ENCODE measurements at places on chromosomes 7 and 10. TPM values are rescaled to one million over a fixed set of nuclear protein-coding genes. Genes with fewer than 3 reads are reported as not detected.

Gene GBX1
- not detected for total RNA-seq

- H3K4me3 ChIP-seq = no peak overlapping the region
- H3K27me3 ChIP-seq = no peaks in the 10 kb centered on the region
- no peak overlapping the region for H3K27ac ChIP-seq
- H3K4me1 ChIP-seq = no peaks in the 10 kb centered on the region
- DNase-seq = no peak
- H3K36me3 ChIP-seq = no peaks in the 10 kb centered on the region
These were observed 261.3 kb downstream of the SORCS1 start for GRCh38 chr10:106903180-106903579.

Gene ANXA11
- 156 TPM for total RNA-seq

- H3K27ac ChIP-seq = no peak overlapping the region
- H3K4me1 ChIP-seq = no peaks in the 10 kb centered on the region
- no peaks in the 10 kb centered on the region for H3K36me3 ChIP-seq
- peak; percentile 12 for DNase-seq
These were observed 102.7 kb downstream of the ZNF248 start for GRCh38 chr10:37754538-37755323.

Gene COL28A1
- 0.49 TPM for total RNA-seq

GRCh38 chr10:11533328-11533781, 78.1 kb downstream of the USP6NL start:
- no peaks in the 10 kb centered on the region for H3K36me3 ChIP-seq
- no peak overlapping the region for H3K4me3 ChIP-seq
- DNase-seq = peak; percentile 37
- peak overlapping the region; percentile 68 for H3K27ac ChIP-seq

DNA sequence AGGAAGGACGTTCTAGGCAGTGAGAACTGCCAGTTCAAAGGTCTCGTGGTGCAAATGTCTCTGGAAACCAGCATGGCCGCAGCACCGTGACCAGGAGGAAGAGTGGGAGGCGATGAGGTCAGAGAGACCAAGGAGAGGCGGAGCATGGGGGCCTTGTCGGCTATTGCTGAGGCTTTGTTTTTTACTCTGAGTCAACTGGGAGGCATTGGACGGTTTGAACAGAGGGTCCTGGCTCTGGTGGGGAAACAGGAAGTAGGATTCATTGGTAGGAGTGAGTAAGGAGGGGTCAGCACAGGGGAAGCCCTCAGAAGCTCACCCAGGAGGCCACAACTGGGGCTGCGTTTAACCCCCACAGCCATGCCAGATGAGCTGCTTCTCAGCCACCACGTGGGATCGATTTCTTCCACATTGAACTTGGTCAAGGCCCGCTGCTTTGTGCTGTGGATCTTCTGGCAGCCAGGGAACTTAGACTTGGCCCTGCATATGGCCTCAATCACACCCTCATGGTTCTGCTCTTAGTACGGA, 22.2 kb upstream of the SH2B2 start:
- H3K36me3 ChIP-seq = no peaks in the 10 kb centered on the region
- H3K27me3 ChIP-seq = no peaks in the 10 kb centered on the region
- no peak overlapping the region for H3K27ac ChIP-seq
- H3K4me1 ChIP-seq = no peaks in the 10 kb centered on the region

Measured in B cell (primary cell).